IPS DF 19.7 (cell line): ENCODE measurements at places on chromosomes 2 and 18.

GRCh38 chr18:23228102-23229061 is 93.1 kb downstream of the CABLES1 start:
- DNase-seq, result no peak

DNA sequence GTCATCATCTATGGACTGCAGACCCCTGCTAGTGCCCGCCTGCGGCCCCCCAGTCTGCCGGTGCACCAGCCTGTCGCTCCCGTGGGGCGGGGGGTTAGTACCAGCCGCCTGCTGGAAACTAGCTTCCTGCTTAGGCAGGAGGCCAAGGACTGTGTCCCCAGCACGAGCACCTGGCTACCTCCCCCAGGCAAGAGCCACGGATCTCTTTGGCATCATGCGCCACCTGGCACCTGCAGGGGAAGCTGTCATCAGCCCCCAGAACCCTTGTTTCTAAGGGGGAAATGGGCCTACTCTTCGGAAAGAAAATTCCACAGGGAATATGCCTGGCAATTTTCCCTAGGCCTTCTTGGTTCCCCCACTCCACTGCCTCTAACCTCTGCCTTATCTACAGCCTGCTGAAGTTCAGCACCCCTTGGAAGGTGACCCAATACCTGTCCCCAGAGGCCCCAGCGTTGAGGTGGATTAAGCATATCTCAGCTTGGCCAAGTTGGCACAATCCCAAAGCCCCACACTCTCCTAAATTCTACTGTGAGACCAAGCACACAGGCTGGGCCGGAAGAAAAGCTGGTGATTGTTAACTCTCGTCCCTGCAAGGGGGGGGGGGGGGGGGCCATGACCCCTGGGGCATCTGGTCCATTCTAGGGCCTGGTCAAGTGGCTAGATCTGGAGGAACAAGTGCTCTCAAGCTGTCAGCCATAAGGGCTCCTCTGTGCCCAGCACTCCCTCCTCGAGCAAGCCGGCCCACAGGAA is 62.0 kb upstream of the POMC start:
- DNase-seq, result no peak

GRCh38 chr2:19878268-19879046 is 23.3 kb downstream of the TTC32 start:
- DNase-seq, result no peak

DNA sequence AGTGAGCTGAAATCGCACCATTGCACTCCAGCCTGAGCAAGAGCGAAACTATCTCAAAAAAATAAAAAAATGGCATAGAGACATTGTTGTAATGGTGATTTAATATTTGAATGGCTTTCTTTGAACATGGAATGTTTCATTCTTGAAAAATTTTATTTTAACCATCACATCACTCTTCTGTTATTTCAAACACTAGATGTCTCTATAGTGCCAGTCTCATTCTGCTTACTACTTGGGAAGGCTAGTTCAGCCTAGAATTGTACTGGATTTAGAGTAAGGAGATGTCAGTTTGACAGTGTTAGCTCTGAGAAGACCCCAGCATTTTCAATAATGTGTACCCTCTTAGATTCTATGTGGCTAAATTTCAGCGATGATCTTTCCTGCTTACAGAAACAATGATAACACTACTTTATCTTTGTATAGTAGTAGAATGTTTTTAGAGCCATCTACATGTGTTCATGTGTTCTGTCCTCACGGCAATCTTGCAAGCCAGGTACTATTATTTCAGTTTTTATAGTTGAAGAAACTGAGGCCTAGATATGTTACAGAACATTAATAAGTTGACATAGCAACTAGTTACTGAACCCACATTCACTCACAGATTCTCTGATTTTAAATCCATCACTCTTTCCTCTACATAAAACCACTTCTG is 142.9 kb upstream of the ZSWIM2 start:
- DNase-seq, result no peak

- DNase-seq, result no peak
Measured at GRCh38 chr2:219642069-219642454, 14.6 kb downstream of the SLC4A3 start.

- no peak for DNase-seq
Measured at GRCh38 chr2:42651057-42651456, 82.6 kb downstream of the MTA3 start.

- no peak for DNase-seq
Measured at GRCh38 chr18:74525741-74526140, 8.6 kb upstream of the CNDP1 start.

- DNase-seq, result no peak
Measured at GRCh38 chr18:35619464-35619863, 37.9 kb downstream of the GALNT1 start.

DNA sequence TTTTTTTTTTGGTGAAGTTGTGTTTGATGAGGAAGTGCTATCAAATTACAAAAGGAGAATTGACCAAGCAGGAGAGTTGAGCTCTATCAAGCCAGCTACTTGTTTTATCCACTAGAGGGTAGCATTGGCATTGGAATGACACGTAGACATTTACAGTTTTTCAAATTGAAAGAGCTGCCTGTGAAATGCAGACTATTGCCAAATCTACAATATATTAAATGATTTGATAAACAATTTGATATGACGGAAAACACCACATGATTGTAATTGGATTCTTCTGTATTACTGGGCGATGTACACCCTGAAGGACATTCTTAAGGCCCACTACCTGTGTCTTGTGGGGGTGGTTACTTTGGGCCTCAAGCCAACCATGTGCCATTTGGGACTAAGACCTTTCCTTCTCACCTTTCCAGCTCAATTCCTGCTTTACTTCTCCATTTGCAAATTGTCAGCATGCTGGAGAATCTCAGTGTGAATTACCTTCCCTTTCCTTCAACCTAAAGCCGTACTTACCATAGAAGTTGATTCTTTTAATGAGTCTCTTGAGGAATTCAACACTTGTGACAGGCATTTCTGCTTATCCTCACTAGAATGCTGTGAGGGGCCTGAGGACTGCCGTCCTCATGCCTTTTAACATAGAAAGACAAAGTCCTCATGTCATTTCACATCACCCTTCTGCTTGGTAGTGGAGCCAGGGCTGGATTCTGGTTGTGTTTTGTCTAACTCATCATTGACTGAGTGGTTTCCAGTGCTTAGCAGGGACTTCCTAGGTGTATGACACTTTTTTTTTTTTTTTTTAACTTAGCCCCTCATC is 134.8 kb upstream of the THUMPD2 start:
- DNase-seq, result no peak

GRCh38 chr2:164954186-164954585 is 1.1 kb downstream of the SLC38A11 start:
- no peak for DNase-seq

- DNase-seq, result no peak
Measured at GRCh38 chr2:235287375-235287733, 206.5 kb upstream of the AGAP1 start.

- DNase-seq, result no peak
Measured at GRCh38 chr18:48934723-48935432, 15.9 kb downstream of the SMAD7 start.
